ENCODE measurements at places on chromosomes 6 and 20.

- no peak for DNase-seq
These were observed 6.0 kb upstream of the TRIM26 start for GRCh38 chr6:30219244-30219643.

- DNase-seq = no peak
These were observed 25.6 kb downstream of the POFUT1 start for GRCh38 chr20:32233286-32233685.

DNA sequence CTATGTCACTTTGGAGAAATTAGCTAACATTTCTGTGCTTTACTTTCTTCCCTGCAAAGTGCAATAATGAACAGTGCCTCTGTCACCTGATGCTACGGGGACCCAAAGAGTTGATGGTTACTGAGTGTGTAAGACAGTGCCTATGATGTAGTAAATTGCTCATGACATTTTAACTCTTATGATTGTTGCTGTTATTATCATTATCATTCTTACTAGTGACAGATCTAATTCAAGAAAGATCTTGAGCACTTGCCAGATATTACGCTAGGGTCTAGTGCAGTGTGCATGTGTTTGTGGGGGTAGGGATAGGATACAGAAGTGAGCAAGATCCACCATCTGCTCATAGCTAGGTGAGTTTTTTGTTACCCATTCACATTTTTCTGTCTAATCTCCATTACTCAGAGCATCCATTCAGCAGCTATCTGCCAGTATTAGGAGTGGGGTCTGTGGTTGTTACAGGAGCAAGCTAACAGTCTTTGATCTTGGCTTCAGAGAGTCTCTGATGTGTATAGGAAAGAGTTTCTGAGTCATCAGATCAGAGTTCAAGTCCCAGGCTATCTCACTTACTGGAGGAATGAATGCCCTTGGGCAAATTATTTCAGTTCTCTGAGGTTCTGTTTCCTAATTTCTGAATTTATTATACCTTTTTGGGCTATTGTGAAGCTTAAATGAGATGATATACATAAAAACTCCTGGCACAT, 33.1 kb upstream of the DAAM2 start:
- no peak for DNase-seq

DNA sequence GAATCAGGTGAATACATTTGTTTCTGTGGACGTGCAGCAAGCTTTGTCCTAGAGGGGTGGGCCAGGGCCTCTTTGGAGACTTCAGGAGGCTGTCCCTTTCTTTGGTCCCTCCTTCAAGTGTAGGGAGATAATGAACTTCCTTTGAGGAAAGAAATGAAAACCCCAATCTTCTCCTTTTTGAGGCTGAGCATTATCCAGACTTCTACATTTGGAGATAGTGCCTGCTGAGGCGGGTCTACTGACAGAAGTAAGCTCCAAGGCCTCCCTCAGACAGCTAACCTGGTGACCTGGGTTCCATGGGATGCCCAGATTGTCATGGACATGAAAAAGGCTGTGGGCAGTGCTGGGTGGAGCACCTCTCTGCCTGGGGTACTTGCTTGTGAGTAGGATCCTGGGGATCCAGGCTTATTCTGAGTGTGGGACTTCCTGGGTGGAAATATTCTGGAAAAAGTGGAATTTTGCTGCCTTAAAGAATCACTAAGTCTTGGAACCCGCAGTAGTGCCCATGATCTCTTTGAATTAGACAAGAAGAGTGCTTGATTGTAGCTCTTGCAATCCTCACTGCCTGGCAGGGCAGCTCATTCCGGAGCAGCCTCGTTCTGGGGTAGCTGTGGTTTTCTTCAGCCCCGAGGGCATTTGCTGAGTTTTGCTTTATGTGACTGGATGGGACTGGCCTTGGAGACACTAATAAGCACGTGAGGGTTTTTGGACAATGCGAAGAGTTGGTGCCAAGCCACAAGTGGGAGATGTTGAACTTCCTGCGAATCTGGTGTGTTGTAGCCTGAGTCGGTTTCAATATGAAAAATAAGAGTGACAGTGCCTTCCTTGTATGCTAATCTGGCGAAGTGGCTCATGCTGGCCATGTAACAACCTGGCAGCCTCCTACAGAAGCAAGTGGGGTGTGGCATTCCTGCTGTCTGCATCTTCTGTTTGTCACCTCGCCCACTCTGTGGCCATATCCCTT, 28.1 kb downstream of the SNRNP48 start:
- no peak for DNase-seq

GRCh38 chr6:116253188-116253504, 729 bp downstream of the TSPYL4 start:
- no peak for DNase-seq

- DNase-seq = no peak
These were observed 69.0 kb upstream of the AHI1 start for GRCh38 chr6:135566311-135567068.
